KBM-7 (cell line): ENCODE measurements at places on chromosomes 4 and X.

GRCh38 chrX:130103605-130104004 lies 6.7 kb downstream of the ELF4 start:
- no peak for DNase-seq

DNA sequence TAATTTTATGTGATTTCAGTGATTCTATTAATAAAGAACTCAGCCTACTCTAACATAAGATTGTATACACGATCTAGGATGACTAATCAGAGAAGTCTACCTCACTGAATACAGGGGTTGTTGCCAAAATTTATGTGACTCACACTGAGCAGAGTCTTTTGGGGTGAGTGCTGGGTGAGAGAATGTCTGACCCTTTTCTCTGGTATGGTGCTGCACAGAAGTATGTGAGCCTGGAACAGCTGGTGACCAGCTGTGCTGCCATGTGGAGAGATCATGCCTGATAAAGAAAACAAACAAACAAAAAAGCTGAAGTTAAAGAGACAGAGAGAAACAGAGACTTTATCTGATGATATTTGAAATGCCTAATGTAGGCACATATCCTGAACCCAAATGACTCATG lies 618.1 kb upstream of the GRIA3 start:
- DNase-seq = no peak

DNA sequence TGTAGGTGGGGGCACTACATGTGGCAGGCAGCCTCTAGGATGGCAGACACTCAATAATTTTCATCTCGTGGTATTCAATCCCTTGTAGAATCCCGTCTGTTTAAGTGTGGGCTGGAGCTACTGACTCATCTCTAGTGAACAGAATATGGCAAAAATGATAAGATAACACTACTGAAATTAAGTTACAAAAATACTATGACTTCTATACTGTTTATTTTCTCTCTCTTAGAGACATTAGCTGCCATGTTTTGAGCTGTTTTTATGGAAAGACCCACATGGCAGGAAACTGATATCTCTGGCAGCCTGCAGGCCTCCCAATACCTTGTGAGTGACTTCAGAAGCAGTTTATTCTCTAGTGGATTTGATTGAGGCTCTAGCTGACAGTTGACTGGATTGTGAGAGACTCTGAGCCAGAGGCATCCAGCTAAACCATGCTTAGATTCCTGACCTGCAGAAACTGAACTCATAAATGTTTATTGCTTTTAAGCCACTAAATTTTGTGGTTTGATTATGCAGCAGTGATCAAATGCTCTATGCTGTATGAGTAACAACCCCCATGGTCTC lies 298.8 kb upstream of the CTSO start:
- no peak for DNase-seq

- DNase-seq = no peak
Measured at GRCh38 chr4:57628004-57628403, 517.8 kb upstream of the IGFBP7 start.

- no peak for DNase-seq
Measured at GRCh38 chr4:20676501-20677197, 23.6 kb upstream of the PACRGL start.

DNA sequence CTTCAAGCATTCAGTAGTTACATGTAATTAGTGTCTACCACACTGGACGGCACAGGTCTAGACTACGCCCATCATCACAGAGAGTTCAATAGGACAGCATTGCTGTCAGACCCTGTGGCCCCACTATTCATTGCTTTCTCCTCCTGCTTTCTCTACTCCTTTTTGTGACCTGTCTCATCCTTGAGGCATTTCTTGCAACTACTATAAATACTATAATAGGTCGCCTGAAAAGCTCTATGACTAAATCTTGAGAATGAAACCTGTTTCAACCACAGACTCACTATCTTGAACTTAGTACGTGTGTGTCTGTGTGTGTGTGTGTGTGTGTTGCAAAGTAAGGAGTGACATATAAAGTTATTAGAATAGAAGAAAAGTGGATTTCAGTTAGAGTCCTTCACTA lies 252.9 kb upstream of the KLF3 start:
- no peak for DNase-seq

DNA sequence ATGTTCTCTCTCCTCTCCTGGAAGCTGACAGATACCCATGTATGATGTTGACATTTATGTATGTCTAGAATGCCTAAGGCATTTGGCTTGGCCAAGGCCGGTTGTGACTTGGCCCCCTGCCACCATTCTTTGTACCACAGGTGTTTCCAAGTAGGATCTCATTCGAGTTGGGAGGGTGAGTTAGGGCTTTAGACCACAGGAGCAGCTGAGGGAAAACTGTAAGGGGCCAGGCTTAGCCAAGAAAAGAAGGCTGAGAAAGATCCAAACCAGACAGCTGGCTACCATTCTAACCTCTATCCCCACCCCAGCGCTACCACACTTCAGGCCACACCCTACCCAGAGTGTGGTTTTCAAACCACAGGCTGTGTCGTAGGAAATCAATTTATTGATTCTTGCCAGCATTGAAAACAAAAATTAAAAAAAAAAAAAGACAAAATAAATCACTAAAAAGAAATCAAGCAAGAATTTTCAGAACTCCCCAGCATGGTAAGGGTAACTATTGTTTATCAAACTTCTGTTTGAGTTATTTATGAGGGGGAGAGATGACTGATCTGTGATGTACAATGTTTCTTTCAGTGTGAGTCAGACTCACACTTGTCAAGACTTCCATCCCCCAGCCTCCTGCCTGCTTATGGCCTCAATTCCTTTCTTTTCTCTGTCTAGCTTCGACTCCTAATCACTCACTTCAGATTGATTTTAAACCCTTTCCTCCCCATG lies 9.9 kb downstream of the TMSB4X start:
- DNase-seq = peak; percentile 64

DNA sequence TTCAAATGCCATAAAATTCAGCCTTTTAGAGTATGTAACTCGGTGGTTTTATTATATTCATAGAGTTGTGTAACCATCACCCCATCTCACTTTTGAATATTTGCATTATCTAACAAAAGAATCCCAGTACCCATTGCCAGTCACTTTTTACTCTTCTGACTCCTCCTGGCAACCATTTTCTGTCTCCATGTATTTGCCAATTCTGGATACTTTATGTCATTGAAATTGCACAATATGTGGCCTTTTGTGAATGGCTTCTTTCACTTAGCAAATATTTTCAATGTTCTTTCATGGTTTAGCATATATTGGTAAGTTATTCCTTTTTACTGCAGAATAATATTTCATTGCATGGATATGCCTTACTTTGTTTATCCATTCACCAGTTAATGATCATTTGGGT lies 79.9 kb downstream of the SLIT2 start:
- no peak for DNase-seq

DNA sequence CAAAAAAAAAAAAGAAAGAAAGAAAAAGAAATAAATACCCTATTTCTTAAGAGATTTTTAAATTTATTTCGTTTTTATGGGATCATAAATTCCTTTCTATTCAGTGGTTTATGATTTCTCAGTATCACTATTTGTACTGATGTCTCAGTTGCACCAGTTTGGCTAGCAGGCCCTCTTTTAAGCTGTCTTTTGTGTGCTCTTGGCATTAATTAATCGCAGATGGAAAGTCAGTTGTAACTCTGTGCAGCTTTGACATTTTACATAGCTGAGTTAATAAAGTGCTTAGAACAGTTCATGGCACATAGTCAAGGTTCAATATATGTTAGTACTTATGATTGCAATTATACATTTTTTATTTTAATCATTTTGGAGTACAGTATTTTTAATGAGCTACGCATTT lies 123.7 kb upstream of the NUDT6 start:
- DNase-seq = no peak

DNA sequence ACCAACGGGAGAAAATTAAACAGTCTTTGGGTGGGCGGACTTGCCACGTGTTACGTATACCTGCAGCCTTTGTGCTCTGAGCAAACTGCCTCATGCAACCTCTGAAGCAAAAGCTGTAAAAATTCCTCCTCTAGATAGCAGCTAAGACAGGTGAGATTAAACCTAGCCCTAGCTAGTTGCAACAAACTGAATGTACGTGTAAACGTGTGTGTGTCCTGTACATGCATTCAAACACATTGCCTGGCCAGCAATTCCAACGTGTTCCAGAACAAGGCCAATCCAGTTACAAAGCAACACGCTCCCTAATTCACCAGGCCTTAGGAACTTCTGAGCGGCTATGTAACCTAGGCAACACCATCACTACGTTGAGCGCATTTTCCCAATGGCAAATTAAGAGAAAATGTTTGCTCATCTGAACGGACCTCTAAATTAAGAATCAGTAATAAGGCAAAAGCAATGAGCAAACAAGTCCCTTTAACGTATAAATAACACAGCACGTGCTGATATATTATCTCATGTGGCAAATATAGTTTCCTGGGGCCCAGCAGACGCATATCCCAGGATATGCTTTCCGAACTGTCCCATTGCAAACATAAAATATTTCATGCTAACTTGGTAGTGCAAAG lies 792 bp downstream of the PPID start:
- peak; percentile 50 for DNase-seq

- no peak for DNase-seq
Measured at GRCh38 chrX:22268706-22269105, 4.0 kb upstream of the CBLL2 start.

GRCh38 chr4:3771164-3771809 lies 5.1 kb downstream of the ADRA2C start:
- DNase-seq = no peak

- DNase-seq = peak; percentile 63
Measured at GRCh38 chrX:66039944-66040343, at the start of gene VSIG4. Gene VSIG4 (minus strand): TSS chrX:66040080. CDS start chrX:66039998, 82 bp downstream.

DNA sequence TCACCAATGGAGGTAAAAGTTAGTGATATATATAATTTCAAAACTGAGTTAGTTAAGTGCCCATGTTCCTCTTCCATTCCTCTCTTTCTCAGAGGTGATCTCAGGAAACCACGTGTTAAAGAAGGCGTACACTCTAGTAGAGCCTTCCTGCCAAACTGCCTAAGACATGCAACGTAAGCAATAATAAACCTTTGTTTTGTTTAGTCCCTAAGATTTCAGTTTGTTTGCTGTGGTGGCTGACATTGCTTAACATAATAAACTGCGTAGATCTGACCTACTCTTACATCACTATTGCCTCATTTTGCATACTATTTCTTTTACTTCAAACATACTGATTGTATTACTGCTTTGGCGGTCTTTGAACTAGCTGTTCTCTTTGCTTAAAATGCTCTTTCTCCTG lies 99.2 kb downstream of the JADE1 start:
- DNase-seq = no peak

DNA sequence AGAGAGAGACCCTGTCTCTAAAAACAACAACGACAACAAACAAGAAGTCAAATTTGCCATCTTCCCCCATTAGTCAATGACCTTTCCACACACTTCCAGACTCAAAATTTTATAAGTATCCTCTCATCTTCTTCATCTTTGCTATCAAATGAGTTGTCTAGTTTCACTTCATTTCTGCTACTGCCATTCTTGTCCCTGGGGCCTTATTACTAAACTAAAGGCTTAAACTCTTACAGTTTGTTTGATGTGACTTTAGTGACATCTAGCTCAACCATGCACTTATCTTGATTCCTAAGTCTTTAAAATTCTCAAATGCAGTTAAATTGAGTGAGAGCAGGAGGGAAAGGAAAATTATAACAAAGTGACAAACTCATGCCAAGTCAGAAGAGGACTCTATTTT lies 271.8 kb upstream of the GK2 start:
- DNase-seq = no peak

GRCh38 chr4:78325271-78326157 lies 226.1 kb upstream of the ANXA3 start:
- DNase-seq = no peak

DNA sequence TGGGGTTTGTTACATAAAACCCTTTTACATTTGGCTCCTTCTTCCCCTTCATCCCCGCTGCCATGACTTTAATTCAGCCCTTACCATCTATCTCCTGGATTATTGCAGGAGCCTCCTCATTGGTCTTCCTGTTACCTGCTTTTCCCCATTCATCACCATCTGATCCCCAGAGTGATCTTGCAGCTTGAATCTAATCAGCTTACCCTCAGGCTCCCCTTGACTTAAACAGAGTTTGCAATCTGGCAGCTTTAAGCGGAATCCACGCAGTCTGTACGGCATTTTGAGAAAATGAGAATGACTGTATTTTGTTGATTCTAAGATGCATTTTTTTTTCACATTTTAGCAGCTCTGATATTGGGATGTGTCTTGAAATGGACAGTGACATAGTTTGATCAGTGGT lies 14.9 kb upstream of the PPEF1 start:
- DNase-seq = no peak

GRCh38 chr4:76365636-76366035 lies 55.3 kb downstream of the CCDC158 start:
- no peak for DNase-seq

- DNase-seq = no peak
Measured at GRCh38 chr4:141668200-141668910, 32.0 kb downstream of the IL15 start.

DNA sequence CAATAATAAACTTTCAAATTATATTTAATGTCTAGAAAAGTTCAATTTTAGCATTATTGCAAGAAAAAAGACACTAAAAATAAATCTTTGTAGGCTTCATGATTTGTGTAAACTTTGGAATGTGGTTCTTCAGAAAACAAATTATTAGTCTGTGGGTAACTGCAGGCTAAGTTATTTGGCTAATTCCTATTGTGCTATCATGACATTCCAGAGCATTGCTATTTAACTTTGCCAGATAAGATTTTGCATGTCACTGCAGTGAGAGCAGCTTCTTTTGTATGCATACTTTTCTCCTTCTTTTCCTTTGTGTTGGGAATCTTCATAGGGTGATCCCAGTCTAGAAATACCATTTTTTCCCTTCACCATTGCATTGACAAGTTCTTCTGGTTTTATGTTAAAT lies 130.0 kb downstream of the AWAT2 start:
- no peak for DNase-seq

DNA sequence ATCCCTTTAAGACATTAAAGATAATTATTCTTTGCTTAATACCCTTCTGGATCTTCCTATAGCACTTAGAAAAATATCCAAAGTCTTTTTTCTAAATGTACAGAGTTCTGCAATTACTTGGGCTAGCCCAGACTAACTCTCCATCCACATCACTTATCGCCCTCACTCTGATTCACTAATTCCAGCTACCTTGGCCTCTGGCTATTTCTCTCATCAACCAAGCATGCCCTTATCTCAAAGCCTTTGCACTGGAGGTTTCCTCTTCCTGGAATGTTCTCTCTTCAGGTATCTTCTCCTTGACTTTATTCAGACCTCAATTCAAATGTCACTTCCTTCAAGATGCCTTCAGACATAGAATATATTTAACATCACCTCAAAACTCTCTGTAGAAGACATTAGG lies 345.1 kb upstream of the SMIM31 start:
- DNase-seq = no peak
